ENCODE measurements at places on chromosomes 2 and 18. TPM values are rescaled to one million over a fixed set of nuclear protein-coding genes. Genes with fewer than 3 reads are reported as not detected.

GRCh38 chr2:10658914-10659257, 30.9 kb downstream of the NOL10 start:
- no peak for DNase-seq

DNA sequence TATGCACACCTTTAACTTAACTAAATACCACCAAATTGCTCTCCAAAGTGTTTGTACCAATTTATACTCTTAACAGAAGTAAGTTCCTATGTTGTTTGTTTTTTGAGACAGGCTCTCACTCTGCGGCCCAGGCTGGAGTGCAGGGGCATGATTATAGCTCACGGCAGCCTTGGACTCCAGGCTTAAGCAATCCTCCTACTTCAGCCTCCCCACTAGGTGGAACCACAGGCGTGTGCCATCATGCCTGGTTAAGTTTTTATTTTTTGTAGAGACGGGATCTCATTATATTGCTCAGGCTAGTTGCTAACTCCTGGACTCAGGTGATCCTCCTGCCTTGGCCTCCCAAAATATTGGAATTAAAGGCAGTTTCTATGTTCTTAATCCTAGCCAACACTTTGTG, 13.1 kb upstream of the NAB1 start:
- no peak for DNase-seq

The GPR75 gene
- total RNA-seq: 4.9 TPM

- DNase-seq: peak; percentile 48
Measured at GRCh38 chr2:46657042-46657504, 177.7 kb downstream of the TMEM247 start.

- no peak for DNase-seq
Measured at GRCh38 chr2:33272001-33272400, 204.4 kb upstream of the RASGRP3 start.

DNA sequence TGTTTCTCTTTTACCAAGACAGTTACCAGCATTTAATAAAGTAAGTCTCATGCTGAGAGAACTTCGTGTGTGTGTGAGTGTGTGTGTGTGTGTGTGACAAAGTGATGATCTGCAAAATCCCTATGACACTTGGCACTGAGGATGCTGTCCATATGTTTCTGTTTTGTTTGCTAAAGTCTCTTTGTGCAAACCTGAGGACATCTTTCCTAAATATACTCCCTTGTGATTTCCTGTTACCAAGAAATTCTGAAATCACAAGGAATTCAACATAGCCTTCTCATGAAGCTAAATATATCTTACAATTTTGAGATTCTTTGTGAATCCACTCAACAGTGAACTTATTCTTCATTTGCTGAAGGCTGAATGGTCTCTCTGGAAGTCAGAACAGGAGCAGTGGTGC, 1359.7 kb upstream of the NRXN1 start:
- no peak for DNase-seq

- no peak for DNase-seq
Measured at GRCh38 chr2:96207774-96208142, 869 bp downstream of the STARD7 start.

The SCYGR8 gene
- total RNA-seq: not detected

The GPR35 gene
- total RNA-seq: 4.7 TPM

DNA sequence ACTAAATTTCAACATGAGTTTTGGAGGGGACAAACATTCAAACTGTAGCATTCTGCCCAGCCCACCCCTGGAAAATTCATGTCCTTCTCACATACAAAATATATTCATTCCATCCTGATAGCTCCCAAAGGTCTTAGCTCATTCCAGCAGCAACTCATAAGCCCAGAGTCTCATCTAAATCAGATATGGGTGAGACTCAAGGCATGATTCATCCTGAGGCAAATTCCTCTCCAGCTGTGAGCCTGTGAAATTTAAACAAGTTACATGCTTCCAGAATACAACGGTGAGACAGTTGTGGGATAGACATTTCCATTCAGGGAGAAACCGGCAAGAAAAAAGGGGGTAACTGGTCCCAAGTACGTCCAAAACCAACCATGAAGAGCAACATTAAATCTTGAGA, 43.5 kb upstream of the FAHD2A start:
- DNase-seq: no peak

The RBM43 gene
- 5.0 TPM for total RNA-seq

Measured in breast epithelium (tissue), 4 donors.